AG08395 (cell line): ENCODE measurements at places on chromosomes 4 and X.

- DNase-seq: no peak
Measured at GRCh38 chrX:81489987-81490386, 288.1 kb downstream of the SH3BGRL start.

DNA sequence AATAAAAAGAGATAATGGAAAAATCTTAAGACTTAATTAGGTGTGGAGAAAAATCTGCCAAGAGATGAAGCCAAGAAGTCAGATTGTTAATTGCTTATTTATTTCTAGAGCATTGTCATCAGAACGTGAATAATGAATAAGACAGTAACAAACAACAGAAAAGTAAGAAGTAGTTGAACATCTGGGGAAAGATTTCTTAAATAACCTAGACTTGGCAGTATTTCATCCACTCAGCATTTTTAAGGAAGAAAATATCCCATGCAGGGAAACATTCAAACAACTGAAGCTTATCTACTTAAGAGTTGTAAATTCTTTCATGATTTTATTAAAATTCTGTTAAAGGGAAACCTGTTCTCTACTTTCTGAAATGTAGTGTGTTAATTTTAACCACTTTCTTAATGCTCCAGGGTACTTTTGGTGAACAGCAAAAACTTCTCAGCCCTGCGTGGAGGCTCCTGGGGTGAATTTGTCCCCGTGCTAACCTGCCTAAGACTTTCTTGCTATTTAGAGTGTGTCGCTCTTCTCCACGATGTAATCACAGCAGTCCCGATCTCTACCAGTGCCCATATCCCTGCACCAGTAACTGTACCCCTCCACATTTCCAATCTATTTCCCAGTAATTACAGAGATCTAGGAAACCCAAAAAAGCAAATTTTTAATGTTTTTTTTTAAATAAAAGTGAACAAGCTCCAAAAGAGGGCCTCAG lies 124.6 kb downstream of the CORIN start:
- DNase-seq: no peak

DNA sequence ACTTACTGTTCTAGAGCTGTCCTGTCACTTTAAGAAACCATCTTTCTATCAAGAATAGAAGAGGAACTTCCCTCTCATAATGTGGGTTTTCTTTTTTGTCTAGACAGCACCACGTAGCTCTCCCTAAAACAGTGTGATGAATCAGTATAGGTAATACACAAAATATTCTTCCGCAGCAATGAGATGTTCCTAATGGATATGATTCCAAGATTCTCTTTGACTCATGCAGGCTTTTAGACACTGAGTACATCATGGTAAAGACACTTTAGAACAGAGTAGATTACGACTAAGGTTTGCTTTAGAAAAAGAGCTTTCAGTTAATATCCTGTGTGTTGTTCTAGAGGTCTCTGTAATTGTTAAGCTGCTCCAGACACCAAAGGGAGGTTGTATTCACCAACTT lies 69.8 kb downstream of the PTTG2 start:
- no peak for DNase-seq

DNA sequence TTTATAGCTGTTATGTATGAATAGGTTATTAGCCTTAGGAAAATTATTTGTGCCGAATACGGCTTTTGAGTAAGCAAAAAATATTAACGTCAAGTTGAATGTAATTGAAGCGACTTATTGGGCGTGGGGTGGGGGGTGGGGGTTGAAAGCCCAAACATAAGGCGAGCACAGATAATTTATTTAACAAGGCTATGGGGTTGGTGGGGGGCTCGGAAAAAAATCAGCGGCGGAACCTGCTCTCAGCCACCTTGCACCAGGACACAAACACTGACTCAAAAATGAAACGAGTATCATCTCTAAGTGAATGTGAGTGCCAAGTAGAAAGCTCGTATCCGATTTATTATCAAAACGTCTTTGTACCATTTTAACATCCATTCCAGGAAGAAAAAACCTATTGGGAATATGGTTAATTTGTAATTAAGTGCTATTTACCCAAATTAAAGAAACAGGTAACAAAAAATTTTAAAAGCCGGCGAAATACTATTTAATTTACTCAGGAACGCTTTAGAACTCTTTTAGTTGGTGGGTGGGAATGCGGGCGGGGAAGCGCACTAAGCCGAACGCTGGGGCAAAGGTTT lies 902 bp upstream of the LARP1B start:
- no peak for DNase-seq

- DNase-seq: no peak
Measured at GRCh38 chrX:17930850-17931249, 69.8 kb upstream of the RAI2 start.

DNA sequence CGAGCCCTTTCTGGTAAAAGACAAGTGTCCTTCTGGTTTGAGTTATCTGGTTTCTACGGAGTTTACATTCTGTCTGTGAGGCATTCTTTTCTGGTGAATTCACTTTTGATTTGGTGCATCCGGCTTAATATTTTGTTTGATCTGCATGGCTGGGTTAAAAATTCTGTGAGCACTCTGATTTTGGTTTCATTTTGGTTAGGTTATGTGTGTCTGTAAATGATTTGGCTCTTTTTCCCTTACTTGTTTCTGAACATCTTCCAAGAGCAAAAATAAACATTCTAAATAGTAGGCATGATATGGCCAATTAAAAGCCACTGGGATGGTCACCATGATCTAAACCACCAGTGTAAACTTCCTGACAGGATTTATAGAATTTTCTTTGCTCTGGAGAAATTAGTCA lies 85.7 kb upstream of the PTPN13 start:
- DNase-seq: peak; percentile 48

GRCh38 chr4:148057516-148057915 lies 325.6 kb downstream of the ARHGAP10 start:
- no peak for DNase-seq
